NCI-H187 treated with DMSO at 0.1 percent for 48 hours (cell line): ENCODE measurements at places on chromosomes 3 and 15.

- DNase-seq = no peak
Observed at GRCh38 chr3:151476344-151477018, 15.6 kb upstream of the IGSF10 start.

DNA sequence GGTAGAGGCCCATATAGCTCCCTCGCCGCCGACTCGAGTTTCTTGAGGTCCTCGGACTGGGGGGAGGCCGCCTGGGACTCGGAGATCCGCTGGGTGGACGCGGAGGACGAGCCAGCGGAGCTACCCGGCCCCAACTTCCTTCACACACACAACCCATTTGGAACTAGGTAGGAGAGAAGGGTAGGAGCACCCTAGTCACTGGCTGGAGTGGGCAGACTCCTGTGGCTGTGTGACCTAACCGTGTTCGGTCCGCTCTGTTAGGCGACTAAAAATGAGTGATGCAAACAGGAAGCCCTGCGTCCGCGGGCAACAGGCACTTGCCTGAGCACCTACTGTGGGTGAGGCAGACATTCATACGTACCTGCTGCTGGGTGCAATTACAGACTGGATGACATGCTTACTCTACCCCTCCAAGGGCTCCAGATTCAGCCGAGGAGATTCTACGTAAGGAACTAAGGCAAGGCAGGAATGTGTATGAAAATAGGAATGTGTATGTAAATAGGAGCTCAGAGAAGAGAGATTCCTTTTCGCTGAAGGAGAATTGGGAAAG, 4.6 kb upstream of the SIN3A start:
- no peak for DNase-seq

DNA sequence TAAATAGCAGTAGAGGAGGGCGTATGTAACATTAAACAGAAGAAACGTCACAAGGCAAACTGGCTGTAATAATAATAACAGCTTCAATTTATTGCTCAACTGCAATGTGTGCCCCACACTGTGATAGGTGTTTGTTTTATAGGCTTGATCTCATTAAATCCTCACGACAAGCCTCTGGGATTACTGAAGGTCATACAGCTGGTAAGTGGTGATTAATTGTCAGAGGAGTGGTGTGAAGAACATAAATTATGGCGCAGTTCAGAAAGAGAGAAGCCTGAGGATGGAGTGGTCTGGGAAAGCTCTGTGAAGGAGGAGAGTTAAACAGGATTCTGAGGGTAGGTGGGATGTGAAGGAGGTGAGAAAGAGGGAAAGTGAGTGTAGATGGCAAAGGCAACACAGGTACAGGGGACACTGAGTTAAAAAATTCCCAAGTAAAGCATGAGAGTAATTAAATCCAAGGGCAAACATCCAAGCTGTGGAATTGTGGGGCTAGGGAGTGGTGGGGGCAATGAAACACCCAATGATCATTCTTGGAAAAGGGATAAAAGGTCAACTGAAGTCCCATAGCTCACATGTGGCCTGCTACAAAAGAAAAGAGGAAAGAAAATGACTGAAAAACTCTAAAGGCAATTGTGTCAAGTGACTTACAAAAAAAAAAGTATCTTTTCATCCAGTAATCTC, 16.5 kb upstream of the GLCE start:
- peak; percentile 10 for DNase-seq

- no peak for DNase-seq
Observed at GRCh38 chr3:53161450-53161819, 426 bp downstream of the PRKCD start.

DNA sequence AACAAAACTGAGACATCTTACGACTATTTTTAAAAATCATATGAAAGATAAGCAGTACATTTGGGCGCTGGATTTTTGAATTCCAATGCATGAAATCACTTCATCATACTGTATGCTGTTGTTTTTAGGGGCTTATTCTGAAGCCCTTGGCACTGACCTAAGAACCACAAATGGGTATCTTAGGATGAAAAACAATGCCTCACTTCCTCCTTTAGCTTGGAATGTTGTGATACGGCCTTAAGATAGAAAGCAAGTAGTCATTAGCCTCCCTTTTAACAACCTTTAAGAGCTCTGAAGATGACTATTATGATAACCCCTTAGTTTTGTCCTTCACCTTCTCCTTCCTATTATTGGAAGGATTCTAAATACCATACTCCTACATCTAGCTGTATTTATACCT, 289.8 kb downstream of the ARPP21 start:
- DNase-seq = no peak

GRCh38 chr3:15197340-15198029, 8.6 kb upstream of the CAPN7 start:
- no peak for DNase-seq

DNA sequence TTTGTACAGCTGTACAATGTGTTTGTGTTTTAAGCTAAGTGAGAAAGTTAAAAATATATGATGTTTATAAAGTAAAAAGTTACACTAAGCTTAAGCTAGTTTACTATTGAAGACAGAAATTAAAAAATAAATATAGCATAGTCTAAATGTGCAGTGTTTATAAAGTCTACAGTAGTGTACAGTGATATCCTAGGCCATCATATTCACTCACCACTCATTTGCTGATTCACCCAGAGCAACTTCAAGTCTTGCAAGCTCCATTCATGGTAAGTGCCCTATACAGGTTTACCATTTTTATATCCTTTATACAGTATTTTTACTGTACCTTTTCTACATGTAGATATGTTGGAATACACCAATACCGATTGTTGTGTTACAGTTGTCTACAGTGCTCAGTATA, 553.2 kb upstream of the TBL1XR1 start:
- DNase-seq = no peak

- DNase-seq = no peak
Observed at GRCh38 chr3:166877971-166878370, 502.1 kb downstream of the ZBBX start.

- DNase-seq = no peak
Observed at GRCh38 chr3:175383813-175384212, 524.7 kb downstream of the NAALADL2 start.

- DNase-seq = no peak
Observed at GRCh38 chr3:56251343-56251945, 216.8 kb downstream of the ERC2 start.

DNA sequence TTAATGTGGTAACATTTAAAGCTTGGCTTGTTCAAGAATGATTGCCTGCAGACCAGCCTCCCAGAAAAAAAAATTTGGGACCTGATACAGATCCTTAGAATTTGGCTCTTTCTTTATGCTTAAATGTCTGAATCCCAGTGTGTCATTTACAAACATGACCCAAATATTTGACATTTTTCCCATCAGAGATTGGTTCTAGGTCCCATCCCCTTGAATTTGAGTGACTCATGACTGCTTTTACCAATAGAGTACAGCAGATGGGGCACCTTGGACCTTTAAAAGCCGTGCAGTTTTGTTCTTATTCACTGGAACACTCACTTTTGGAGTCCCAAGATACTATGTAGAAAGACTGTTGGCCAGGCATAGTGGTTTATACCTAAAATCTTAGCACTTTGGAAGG, 231.6 kb downstream of the ZIC1 start:
- no peak for DNase-seq

DNA sequence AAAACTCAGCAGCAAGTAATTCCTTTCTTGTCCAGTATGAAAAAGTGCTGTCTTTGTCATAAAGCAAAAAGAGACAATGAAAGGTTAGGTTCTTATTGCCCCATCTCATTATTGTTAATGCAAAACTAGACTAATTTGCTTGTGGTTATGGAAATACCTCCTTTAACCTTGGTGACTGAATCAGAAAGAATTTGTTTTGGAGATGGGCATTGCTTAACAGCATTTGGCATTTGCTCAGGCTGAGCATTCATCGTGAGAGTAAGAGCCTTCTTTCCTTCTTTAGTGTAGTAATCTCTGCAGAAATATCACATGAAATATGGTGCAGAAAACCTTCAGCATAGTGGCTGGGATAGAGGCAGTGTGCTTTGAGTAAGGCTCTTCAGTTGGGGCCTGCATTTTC, 103.1 kb downstream of the CNTN6 start:
- DNase-seq = no peak

GRCh38 chr3:98553753-98554152, 22.0 kb downstream of the GPR15 start:
- DNase-seq = no peak

- DNase-seq = no peak
Observed at GRCh38 chr15:68209735-68210408, 4.7 kb upstream of the CALML4 start.

GRCh38 chr3:177295116-177295515, 97.8 kb upstream of the TBL1XR1 start:
- no peak for DNase-seq

DNA sequence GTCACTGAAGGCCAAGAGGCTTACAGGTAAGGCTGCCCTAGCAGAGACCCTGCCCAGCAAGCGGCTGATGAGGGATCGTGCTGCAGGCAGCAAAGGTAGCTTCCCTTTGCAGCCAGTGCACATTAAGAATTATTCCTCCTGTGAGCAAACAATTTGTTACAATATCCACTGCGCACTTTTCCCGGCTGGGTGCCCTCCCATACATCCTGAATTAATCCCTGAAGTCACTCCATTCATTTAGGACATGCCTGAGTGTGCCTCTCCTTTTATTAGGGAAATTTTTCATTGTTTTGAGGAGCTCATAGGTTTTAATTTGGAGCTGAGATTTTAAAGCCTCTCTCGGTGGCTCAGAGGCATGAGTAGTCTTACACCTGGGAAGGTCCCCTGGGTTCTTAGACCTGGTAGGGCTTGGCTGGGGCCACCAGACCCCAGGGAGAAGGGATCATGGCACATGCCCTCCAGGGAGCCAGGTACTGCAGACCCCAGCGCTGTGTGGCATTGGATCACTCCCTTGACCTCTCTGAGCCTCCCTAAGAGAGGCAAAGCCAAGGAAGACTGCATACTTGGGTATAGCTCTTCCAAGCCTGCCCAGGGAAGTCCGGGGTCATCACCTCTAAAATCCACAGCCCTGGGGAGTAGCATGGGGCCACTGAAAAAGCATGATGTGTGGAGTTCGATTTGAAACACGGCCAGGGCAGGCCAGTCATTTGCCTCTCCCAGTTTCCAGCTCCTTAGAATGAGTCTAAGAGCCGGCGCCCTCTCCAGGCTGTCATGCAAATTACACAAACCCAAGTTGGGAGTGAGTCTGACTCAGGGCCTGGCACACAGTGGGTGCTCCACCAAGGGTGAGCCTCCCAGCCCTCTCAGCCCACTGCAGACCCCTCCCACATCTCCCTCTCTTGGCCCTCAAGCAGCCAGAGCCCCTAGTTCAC, 151.9 kb upstream of the LINGO1 start:
- DNase-seq = no peak

DNA sequence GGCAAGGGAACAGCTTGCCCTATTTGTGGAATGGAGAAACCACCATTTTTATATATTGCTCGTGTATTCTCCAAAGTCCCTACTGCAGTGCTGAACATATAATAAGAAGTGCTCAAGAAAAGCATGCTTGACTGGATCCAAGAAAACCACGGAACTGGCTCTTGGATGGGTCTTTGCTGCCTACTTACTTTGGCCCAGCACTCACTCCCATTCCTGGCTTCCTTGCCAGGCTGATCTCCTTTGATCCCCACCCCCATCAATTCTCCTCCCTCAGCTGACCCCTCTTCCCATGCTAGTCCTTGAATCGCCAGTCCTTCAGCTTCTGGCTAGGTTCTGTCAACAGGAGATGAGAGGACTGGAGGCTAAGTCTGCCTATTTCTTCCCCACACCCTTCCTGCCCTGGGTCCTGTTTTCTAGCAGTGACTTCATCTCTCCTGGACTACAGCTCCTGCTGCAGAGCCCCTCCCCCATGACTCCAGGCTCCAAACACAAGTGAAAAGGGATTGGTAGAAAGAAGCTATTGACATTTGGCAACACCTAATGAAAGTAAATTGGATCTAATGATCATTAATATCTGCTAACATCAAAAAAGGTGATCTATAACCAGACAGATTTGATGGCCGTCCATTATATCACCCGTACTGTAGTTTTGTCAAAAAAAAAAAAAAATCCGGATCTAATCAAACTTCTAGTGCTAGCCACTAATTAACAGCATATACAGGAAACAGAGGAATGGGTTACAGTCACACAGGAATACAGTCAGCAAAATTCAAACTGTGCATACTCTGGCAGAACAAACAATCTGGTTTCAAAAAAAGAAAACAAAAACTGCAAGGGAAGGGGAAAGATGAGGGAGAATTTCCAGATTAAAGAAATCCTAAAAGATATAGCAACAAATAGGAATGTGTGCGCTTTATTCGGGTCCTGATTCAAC, 7.8 kb downstream of the FAM240A start:
- DNase-seq = no peak

DNA sequence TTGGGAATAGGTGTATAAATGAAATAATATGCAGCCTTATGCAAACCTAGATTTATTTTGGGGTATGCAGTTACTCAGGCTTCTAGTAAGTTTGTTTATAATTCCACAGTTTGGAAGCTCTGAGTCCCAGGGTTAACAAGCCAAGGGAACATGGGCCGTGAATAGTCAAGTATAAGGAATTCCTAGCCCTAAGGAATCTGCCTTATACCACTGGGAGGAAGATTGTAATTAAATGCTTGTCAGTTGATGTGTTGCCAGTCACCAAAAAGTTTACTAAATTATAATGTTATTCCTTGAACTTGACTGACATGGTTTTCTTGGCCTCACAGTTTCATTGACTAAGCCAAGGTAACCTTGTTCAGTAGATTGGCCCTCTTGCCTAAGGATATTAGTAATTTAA, 72.4 kb upstream of the SGO1 start:
- DNase-seq = no peak

- no peak for DNase-seq
Observed at GRCh38 chr15:70308011-70308734, 210.5 kb upstream of the TLE3 start.

DNA sequence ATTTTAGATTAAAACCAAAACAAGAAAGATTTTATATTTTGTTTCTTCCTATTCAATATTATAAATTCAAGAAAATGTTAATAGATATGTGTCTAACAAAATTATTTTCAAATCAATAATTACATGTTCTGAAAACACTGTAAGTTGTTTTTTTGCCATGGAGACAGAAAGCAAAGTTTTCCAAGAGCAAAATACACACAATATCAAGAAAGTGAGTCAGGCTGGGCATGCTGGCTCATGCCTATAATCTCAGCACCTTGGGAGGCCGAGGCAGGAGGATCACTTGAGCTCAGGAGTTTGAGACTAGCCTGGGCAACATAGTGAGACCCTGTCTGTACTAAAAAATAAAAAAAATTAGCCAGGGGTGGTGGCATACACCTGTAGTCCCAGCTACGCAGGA, 71.7 kb downstream of the TTC23 start:
- no peak for DNase-seq

GRCh38 chr3:140859592-140860336, 81.9 kb upstream of the SLC25A36 start:
- DNase-seq = peak; percentile 15

- peak; percentile 63 for DNase-seq
Observed at GRCh38 chr3:121592856-121593702, at the start of gene FBXO40. Gene FBXO40 (plus strand): TSS chr3:121593379. CDS start chr3:121620576, 27,197 bp downstream.

GRCh38 chr3:150180334-150180733, 209.6 kb upstream of the PFN2 start:
- DNase-seq = no peak

GRCh38 chr3:22115581-22115980, 364.6 kb upstream of the ZNF385D start:
- DNase-seq = no peak

GRCh38 chr3:71652781-71653413, 69.4 kb upstream of the FOXP1 start:
- DNase-seq = no peak

GRCh38 chr3:113405180-113405579, 36.1 kb downstream of the CFAP44 start:
- no peak for DNase-seq

- no peak for DNase-seq
Observed at GRCh38 chr3:106114848-106115247, 246.0 kb upstream of the CBLB start.

GRCh38 chr3:40841131-40841530, 316.4 kb downstream of the ZNF621 start:
- DNase-seq = no peak

GRCh38 chr3:29802057-29802456, 521.2 kb downstream of the RBMS3 start:
- no peak for DNase-seq
